ENCODE measurements at places on chromosomes 2 and 18. TPM values are rescaled to one million over a fixed set of nuclear protein-coding genes. Genes with fewer than 3 reads are reported as not detected.
A peak's percentile ranks its signal among the peaks of the same experiment; 100 is the strongest.

The C2orf15 gene
- total RNA-seq, result not detected

The CNGA3 gene
- total RNA-seq, result not detected

GRCh38 chr2:46335391-46336282 lies 38.4 kb downstream of the EPAS1 start:
- H3K27me3 ChIP-seq, result no peaks in the 10 kb centered on the region
- peak overlapping the region; percentile 5 for H3K4me3 ChIP-seq
- DNase-seq, result peak; percentile 70
- peaks cover 27% of the 10 kb centered on the region for H3K4me1 ChIP-seq
- H3K27ac ChIP-seq, result peak overlapping the region; percentile 88

DNA sequence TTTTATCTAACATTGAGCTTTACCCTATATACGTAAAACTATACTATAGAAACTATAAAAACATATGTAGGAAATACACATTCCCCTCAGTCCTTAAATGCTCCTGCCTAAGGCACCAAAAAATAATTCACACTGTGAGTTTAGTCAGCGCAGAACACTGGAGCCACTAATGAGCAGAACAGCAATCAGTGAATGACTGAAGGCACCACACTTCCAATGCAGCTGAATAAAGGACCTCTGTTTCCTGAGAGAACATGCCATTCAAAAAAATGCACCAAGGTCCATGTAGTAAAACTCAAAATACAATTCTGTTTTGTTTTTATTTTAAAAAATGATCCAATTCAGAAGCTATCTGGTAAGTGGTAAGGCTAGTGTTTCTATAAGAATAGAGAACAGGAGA lies 1280.6 kb upstream of the NRXN1 start:
- no peaks in the 10 kb centered on the region for H3K27me3 ChIP-seq
- H3K4me1 ChIP-seq, result no peaks in the 10 kb centered on the region
- DNase-seq, result no peak
- H3K36me3 ChIP-seq, result no peaks in the 10 kb centered on the region
- no peak overlapping the region for H3K27ac ChIP-seq

DNA sequence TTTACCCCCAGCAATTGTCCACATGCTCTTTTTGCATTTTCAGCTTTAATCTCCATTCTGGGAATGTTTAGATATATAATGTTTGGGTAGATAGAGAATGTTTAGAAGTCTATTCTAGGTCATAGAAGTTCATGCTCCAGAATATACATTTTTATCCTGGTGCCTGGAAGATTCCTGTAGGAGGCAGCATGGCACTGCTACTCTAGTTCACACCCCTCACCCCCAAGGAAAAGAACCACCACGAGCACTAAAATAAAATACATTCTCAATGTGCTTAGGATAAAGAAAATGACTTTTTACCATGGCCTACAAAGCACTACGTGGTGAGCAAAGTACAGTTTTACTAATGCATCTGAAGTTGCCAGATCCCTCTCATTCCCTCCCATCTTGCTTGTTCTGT lies 53.8 kb downstream of the MYO1B start:
- H3K27me3 ChIP-seq, result no peaks in the 10 kb centered on the region
- no peaks in the 10 kb centered on the region for H3K36me3 ChIP-seq
- DNase-seq, result no peak
- H3K4me1 ChIP-seq, result no peaks in the 10 kb centered on the region

Measured in uterus (tissue), 4 donors.